A172 (cell line): ENCODE measurements at places on chromosomes 11 and 22. TPM values are rescaled to one million over a fixed set of nuclear protein-coding genes. Genes with fewer than 3 reads are reported as not detected.

DNA sequence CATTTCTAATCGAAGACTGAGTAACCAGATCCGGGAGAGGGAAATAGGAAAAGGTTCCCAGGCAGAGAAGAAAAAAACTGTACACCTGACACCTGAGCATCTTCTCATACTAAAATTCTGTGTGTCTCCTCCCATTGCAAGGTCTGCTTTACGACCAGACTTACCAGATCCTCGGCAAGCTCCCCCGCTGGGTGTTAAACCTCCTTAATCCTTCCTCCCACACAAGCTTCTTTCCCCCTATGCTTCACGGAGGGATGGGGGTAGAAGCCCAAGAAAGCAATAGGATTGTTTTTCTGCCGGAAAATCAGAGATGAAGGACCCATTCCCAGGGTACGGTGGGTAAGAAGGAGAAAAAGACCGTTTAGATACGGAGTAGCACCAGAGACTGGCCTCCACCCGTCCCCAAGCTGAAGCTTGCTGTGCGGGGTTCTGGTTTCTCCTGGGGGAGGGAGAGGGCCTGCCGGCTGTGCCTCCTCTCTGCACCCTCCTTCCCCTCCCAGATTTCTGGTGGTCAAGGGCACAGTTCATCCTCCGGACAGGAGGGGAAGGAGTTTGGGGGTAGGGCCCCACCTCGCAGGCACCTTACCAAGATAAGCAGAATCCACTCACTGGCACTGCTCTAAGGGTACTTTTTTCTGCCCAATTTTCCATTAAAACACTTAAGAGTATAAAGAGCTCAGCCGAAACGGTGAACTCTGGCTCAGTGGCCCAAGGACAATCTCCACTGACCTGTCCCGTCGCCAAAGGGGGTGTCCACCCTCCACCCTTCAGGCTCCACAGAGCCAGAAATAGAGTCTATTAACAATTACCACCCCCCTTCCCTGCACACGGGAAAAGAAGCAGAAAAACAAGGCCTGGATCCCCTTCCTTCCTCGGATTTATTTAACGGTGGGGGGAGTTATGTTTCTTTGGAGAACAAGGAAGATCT lies 1.2 kb downstream of the TOB2 start:
- no peak for DNase-seq

CNGA4 gene
- total RNA-seq, result 0.17 TPM in 1 of 2 replicates, not detected in the other

- no peak for DNase-seq
Measured at GRCh38 chr11:1204381-1205101, 18.3 kb upstream of the MUC5B start.

DNA sequence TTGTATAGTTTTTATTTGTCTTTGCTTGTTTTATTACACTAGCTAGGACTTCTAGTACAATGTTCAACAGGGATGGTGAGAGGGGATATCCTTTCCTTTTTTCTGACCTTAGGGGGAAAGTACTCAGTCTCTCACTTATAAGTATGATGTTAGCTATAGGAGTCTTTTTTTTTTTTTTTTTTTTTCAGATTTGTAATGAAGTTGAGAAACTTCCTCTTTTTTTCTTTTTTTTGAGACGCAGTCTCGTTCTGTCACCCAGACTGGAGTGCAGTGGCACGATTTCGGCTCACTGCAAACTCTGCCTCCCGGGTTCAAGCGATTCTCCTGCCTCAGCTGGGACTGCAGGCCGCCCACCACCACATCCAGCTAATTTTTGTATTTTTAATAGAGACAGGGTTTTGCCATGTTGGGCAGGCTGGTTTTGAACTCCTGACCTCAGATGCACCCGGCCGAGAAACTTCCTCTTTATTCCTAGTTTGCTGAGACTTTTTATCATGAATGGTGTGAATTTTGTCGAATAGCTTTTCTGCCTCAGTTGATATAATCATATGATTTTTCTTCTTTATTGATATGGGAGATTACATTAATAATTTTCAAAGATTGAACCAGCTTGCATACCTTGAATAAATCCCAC lies 10.9 kb downstream of the TRIM22 start:
- no peak for DNase-seq

OR5A1 gene
- total RNA-seq, result not detected in 2 replicates

DNA sequence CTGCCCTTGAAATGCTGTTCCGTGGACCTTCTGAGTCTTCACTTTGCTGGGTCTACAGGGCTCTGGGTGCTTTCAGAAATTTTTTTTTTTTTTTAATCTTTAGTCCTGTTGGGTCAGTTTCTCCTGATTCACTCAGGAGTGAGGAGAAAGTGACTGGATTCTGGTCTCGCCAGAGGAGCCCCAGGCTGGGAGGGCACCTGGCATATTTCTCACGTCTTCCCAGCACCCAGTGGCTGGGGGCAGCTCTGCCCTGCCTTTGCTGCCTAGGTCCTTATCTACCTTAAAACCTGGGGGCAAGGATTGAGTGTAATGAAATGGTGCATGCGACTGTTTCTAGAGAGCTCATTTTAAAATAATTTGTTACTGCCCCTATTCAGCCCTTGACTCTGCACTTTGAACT lies 23.3 kb downstream of the SAMM50 start:
- DNase-seq, result no peak

DNA sequence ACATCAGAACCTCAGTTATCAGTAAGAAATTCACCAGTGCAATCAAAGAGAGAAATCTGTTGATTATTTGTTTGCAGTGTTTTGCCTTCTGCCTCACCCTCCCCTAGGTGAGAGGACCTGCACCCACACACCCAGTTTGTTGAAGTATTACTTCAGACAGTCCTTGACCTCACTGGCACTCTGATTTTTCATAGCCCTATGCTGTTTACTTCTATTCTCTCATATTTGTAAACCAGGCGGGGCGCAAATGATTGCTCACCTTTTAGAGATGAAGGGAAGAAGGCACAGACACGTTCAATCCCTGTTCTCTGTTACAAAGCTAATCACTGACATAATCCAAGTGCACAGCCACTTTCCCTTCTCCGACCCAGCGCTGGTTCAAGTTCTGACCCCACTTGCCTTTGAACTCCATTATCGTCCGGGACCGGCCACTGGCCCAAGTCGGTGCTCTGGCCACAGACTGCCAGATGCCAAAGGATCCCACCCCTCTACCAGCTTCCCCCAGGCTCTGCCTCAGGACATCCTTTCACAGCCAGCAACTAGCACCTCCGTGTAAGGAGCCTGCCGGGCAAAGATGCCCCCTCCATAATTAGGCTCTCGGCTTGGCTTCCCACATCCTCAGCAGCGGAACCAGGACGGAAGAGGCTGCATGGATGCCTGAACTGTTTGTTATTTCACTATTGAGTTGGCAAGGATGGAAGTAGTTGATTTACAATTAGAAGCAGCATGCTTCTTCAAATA lies 1.7 kb downstream of the ETS1 start:
- DNase-seq, result no peak

DNA sequence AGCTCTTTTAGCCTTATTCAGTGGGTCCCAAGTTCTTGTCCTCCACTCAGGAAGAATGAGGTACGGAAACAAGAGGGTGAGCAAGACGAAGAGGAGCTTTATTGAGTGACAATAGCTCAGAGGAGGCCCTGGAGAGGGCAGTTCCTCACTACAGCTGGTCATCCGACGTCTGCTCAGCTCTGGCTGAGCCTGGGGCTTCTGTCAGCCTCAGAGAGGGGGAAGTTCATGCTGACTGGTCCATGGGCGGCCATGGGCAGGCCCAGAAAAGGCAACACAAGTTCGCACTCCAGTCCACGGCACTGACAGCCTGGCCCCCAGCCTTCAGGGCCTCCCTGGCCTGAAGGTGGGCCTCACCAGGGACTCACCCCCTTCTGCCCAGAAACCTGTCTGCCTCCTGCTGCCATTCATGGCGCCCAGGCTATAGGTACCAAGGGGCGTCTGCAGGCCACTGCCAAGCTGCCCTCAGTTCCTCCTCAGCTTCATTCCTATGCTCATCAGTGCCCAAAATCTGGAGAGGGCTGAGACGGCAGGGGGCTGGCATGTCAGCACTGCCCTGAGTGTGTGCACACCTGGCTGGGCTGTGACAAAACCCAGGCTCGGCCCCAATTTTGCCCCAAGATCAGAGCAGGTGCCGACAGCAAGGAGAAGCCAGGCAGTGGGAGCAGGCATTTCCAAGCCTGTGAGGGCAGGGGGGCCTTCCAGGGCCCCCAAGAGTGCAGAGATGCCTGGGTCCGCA lies 21.7 kb upstream of the KIAA0930 start:
- no peak for DNase-seq

DNA sequence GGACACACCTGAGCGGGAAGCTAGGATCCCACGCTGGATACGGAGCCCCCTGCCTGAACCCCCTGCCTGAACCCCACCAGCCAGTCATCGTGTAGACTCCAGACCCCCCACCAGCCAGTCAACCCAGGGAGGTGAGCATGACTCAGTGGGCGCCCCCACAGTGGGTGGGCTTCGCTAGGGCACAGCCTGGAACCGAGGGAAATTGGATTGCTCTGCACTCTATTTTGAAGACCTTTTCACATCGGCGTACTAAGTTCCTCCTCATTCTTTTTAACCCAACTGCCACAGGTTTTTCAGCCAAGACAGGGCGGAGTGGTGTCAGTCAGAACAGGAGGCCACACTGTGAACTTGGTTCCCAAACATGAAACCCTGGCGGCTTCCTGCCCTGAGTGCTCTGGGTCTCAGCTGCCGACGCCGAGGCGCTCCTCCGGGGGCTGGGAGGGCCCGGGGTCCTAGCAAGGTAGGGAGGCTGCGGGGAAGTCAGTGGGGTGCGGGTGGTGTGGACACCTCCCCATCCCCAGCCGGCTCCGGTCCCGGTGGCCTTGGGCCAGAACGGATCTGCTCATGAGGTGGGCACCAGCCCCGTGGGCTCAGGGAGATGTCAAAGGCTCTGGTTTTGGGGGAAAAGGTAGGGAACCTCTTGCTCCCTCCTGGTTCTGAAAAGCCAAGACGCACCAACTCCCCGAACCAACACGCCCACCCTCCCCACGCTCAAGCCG lies 57.0 kb downstream of the BRD1 start:
- DNase-seq, result no peak

DENND6B gene
- 1.2 and 2.9 TPM in 2 replicates for total RNA-seq

DNA sequence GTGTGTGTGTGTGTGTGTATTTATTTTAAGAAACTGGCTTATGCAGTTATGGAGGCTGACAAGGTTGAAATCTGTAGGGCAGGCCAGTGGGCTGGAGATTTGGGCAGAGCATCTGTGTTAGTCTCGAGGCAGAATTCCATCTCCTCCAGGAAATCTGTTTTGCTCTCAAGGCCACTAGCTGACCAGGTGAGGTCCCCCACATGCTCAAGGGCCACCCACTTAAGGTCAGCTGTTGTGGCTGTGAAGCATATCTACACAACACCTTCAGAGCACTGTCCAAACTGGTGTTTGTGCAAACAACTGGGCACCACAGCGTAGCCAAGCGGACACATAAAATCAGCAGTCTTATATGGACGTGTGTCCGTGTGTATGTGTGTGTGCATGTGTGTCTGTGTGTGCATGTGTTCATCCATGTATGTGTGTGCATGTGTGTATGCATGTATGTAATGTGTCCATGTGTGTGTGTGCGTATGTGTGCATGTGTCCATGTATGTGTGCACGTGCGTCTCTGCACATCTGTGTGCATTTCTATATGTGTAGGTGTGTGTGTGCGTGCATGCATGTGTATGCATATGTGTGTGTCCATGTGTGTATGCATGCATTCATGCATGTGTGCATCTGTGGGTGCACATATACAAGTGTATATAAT lies 400.9 kb downstream of the BRD1 start:
- DNase-seq, result no peak

DNA sequence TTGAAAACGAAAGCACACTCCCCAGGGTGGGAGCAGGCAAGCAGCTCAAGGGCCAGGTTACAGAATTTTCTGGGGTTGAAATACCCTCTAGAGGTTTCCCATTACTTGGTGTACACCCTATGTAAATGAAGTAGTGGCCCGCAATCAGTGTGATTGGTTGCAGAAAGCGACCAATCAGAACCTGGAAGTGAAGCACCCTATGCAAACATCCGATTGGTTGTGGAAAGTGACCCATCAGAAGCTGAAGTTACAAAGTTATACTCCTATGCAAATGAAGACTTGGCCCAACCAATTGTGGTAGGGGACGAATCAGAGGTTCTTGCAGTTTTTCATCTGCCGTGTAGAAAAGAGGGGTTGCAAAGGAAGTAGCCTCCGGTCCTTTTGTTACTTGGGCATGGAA lies 19.2 kb downstream of the PRR5 start:
- no peak for DNase-seq

- no peak for DNase-seq
Measured at GRCh38 chr11:120917559-120918239, 106.2 kb upstream of the TBCEL start.

CCDC73 gene
- total RNA-seq, result not detected in 2 replicates

- no peak for DNase-seq
Measured at GRCh38 chr11:58493676-58494075, 14.2 kb downstream of the OR5B21 start.

C11orf21 gene
- total RNA-seq, result 2.0 and 2.8 TPM in 2 replicates

CNTN5 gene
- total RNA-seq, result 0.12 and 0.26 TPM in 2 replicates

DNA sequence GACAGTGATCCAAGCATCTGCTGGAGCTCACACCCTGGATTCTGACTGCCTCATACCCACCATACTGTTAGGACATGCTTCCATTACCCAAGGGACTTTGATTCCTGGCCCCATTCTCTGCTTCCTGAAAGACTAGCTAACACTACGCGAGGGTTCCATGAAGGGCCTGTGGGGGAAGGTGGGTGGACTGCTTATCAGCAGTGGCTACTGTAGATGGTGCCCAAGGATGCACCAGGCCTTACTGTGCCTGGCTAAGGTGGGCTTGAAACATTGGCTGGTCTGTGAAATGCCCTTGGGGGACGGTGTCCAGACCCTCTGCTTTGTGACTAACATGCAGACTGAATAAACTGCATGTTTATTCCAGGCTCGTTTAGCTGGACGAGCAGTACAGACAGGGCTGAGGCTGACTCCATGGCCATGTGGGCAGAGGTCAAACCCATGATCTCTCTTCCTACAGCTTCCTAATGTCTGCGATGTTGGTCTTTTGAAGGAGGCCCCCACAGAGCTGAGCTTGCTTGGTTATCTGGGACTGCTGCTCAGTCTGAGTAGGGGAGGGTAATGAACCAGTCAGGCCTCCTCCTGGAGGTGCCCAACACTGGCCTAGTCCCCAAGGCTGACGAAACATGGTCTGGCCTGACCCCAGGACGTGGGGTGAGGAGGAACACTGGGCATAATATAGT lies 48.3 kb upstream of the PHOX2A start:
- no peak for DNase-seq

DNA sequence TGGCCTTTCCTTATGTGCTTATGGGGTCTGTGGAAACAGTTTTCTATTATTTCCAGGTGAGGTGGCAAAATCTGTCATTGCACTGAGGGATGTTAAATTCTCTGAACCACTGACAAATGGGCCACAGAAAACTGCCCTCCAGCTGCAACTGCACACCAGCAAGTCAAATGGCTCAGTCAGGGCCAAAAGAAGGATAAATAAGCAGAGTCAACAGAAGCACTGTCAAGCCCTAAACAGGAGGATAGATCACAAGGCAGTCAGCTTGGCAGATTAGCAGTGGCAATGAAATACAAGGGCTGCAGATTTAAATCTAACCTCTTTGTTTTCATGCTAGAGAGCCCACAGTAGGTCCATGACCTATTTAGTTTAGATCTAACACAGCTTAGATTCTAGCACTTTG lies 435.6 kb downstream of the ETS1 start:
- DNase-seq, result no peak
